A549 (cell line): ENCODE measurements at places on chromosomes 7 and 10.
A peak's percentile ranks its signal among the peaks of the same experiment; 100 is the strongest.

- DNase-seq, result no peak
Measured at GRCh38 chr10:124700293-124701037, 43.7 kb downstream of the FAM53B start.

GRCh38 chr10:67221939-67222494, 296.2 kb downstream of the LRRTM3 start:
- no peak for DNase-seq

- no peak for DNase-seq
Measured at GRCh38 chr7:5686131-5686530, 95.3 kb downstream of the RNF216 start.

- no peak for DNase-seq
Measured at GRCh38 chr10:103931603-103932002, 13.6 kb upstream of the STN1 start.

DNA sequence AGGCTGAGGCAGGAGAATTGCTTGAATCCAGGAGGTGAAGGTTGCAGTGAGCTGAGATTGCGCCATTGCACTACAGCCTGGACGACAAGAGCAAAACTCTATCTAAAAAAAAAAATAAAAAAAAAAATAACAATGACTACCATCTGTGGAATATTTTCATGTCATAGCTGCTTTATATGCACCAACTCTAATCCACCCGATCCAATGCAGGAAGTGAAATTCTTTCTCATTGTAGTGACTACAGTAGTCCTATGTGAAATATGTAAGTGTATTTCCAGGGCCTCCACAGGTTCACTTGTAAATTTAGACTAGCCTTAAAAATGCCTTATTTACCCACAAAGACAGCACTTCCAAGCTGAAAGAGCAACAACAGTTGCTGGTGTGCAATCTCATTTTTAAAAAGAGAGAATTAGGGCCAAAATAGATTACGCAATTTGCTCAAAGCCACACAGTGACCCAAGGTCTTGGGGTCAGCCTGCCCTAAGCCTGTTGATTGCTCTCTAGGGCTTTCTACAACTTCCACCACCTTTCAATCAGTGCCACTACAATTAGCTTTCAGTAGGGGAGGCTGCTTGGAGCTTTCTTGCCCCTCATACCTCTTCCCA, 25.8 kb upstream of the EGFR start:
- DNase-seq, result no peak

DNA sequence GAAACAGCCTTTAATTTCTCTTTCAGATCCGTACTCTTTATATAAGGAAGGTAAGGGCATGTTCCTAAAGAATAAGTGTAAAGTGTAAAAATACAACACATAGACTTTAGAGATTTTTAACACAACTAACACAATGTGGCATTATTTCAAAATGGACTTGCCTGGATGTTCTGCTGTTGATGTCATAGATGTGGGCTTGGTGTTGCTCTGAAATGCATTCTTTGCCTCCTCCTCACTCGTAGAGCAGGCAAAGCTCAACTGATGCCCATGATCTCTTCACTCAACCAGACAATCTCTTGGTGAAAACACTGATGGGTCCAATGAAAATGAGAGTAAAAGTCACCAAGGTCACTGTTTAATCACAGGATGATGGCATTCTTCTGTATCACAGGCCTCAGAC, 174.2 kb upstream of the TCERG1L start:
- DNase-seq, result no peak

- no peak for DNase-seq
Measured at GRCh38 chr10:77554996-77555397, 82.6 kb downstream of the KCNMA1 start.

DNA sequence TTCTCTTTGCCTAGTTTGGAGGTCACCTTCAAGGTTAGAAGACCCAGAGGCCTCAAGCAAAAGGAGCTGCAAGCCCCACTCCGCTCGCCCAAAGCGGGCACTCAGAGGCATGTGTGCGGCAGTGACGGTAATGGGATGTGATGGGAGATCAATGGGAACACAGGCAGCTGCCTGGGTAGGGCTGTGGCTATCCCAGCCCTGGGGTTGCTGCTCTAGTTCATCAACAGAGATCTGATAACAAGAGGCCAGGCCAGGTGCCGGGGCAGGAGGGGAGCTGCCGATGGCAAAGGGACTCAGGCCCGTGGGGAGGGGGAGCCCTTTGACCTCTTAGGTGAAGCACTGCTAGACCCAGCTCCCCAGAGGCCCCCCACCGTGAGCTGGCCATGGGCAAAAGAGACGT, 52.0 kb upstream of the GNA12 start:
- no peak for DNase-seq

DNA sequence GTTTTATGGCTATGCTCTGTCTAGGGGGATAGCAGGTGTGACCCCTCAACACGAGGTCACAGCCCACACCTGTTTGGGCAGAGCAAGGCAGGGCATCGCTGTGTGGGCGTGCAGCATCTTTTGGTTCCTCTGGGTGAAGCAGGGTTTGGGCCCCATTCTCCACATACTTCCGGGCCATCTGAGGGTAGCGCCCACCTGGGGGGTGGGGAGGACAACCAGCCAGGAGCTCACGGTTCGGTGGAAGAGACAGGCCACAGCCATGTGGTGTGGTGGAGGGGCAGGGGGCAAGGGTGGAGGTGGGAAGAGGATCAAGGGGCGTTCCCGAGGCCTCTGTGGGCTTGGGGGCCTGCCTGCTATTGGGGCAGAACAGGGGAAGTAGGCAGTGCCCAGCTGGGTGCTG, 2.4 kb downstream of the SH2B2 start:
- DNase-seq, result no peak

GRCh38 chr7:73678862-73679261, 4.4 kb downstream of the DNAJC30 start:
- DNase-seq, result no peak

- no peak for DNase-seq
Measured at GRCh38 chr7:28807396-28807994, 150.6 kb downstream of the TRIL start.

DNA sequence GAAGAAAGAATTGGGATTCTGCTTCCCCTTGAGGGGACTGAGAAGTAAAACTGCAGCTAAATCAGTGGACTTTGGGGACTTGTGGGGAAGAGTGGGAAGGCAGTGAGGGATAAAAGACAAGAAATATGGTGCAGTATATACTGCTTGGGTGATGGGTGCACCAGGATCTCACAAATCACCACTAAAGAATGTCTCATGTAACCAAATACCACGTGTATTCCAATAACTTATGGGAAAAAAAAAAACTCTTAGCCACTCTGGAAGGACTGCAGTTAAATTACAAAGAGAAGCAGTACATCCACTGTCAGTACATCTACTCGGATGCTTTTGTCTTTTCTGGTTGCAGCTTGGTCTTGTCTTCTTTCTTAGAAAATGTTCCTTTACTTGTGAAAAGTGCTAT, 27.4 kb upstream of the GOT1 start:
- no peak for DNase-seq

DNA sequence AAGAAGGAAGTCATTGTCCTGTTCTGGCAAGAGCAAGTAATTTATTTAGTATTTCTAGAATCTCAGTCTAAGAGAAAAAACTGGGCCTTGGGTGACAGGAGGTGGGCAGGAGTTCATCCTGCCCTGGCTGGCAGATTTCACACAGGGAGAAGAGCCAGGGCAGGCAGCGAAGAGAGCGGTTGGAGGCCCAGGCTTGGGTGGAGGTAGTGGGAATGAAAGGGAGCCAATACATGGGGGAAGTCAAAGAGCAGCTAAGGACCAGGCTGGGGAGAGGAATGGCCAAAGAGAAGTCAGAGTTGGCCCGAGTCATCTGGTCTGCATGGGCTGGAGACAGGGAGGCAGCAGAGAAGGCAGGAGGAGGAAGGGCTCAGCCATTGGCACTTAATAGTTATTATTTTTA, 51.4 kb downstream of the HECW1 start:
- DNase-seq, result no peak

DNA sequence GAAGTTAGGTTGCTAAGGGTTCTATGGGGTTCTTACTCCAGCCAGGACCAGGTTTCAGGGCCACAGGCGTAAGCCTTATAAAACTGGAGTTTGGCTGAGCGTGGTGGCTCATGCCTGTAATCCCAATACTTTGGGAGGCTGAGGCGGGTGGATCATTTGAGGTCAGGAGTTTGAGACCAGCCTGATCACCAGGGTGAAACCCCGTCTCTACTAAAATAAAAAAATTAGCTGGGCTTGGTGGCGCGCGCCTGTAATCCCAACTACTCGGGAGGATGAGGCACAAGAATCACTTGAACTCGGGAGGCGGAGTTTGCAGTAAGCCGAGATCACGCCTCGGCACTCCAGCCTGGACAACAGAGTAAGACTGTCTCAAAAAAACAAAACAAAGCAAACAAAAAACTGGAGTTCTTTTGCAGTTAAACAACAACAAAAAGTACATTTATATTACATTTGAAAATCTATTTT, 347 bp upstream of the RRP12 start:
- DNase-seq, result no peak

GRCh38 chr10:70090013-70090412, 37.4 kb downstream of the MACROH2A2 start:
- no peak for DNase-seq

- DNase-seq, result no peak
Measured at GRCh38 chr7:110407706-110408105, 683.2 kb upstream of the LRRN3 start.

GRCh38 chr10:60305380-60305892, 84.2 kb downstream of the ANK3 start:
- no peak for DNase-seq

DNA sequence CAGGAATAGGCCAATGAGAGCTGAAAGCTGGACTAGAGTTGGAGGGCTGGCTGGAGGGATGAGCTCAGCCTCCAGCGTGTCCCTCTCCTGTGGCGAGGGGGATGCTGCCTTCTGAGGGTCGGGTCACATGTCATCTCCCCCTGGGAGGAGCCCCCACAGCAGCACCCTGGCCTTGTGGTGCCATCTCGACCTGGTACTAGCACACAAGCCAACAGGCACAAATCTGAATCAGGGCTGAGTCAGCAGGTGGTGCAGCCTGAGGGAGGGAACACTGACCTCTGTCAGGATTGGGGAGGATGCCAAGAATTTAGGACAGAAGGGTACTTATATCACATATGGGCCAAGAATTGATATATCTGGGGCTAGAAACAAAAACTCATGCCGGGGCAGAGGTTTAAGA, 280.4 kb downstream of the CELF2 start:
- no peak for DNase-seq

DNA sequence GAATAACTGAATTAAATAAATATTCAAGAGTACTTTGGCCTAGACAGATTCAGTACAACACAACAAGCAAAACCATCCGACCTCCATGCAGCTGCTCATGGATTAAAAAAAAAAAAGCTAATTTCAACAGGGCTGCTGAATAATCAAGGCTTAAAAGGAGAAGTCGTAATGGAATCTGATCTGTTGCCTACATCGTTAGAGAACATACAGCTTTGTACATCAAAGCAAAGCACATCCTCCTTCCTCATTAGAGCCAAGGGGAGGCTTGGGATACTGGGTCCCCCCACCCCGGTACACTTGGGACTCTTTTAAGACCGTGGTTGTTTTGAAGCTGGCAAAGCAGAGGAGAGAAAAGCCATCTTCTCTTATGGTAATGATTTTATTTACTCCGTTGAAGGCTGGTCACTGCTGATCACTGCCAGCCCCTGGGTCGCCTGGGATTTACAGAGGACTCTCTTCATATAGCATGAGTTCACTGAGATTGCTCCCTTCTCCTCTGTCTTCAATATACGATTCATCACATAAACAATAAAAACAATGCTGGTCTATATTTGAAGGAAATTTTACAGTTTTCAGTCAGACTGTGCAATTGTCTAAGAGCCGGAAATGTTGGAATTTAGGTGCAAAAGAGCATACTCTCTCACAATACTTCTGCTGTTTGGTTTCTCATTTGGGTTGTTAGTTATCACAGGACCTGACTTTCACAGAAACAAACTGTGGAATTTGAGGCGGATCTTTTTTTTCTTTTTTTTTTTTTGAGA, 148.8 kb downstream of the FAM107B start:
- DNase-seq, result no peak

DNA sequence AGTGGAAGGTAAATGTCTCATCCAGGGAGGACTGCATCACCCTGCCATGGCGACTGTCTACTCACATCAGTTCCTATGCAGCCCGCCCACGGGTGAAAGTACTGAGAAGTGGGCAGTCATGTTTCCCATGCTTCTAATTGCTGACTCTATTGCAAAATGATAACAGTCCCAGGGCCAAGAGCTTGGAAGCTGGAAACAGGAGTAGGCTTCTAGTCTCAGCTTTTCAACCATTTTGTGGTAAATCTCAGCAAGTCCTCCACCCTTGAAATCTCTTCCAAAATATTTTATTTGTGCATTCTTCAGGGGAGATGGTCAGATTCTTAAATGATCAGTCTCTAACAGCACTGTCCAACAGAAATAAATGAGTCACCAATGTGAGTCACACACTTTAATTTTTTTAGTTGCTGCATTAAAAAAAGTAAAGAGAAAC, 48.1 kb upstream of the TARP start:
- no peak for DNase-seq

DNA sequence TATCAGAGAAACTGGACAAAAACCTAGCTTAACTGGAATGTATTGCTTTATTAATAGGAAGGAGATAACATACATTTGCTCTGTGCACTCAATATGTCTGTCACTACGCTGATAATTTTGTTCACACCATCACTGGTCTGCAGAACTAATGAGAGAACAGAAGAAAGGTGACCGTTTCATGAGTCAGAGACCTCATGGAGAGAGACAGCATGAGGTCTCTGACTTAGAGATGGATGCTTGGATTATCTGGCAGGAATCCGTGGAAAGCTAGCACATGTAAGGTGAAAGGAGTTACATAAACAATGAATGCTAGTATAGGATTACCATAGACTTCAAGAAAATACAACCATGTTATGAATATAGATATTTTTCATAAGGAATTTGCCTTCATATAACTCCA, 947.3 kb downstream of the IPMK start:
- no peak for DNase-seq

GRCh38 chr7:44076101-44076895, 6.0 kb downstream of the POLM start:
- DNase-seq, result no peak

DNA sequence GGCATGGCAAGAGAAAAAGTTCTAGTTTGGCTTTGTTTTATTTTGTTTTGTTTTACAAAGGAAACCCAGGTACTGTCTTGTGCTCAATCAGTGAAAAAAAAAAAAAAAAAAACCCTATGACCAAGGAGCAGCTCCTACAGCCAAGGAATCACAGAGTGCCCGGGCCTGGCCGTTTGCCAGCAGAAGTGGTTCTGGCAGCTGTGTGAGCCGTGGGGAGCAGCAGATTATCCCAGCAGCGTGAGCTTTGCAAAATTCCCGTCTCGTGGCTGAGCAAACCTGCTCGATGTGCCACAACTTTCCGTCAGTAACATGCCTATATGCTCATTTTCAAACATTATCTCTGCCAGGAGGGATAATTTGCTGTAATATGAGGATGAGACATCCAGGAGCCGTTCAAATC, 293.7 kb downstream of the POU6F2 start:
- DNase-seq, result peak; percentile 3
